ENCODE measurements at places on chromosomes 13 and 19.

GRCh38 chr19:460877-461720 lies at the start of gene SHC2:
Gene SHC2 (minus strand): TSS chr19:461033. CDS start chr19:460996, 37 bp downstream.
- no peak for DNase-seq

- no peak for DNase-seq
These were observed 65.2 kb downstream of the DACH1 start for GRCh38 chr13:71801781-71802180.

GRCh38 chr13:100983111-100983510 lies 308.5 kb upstream of the TMTC4 start:
- DNase-seq = no peak

DNA sequence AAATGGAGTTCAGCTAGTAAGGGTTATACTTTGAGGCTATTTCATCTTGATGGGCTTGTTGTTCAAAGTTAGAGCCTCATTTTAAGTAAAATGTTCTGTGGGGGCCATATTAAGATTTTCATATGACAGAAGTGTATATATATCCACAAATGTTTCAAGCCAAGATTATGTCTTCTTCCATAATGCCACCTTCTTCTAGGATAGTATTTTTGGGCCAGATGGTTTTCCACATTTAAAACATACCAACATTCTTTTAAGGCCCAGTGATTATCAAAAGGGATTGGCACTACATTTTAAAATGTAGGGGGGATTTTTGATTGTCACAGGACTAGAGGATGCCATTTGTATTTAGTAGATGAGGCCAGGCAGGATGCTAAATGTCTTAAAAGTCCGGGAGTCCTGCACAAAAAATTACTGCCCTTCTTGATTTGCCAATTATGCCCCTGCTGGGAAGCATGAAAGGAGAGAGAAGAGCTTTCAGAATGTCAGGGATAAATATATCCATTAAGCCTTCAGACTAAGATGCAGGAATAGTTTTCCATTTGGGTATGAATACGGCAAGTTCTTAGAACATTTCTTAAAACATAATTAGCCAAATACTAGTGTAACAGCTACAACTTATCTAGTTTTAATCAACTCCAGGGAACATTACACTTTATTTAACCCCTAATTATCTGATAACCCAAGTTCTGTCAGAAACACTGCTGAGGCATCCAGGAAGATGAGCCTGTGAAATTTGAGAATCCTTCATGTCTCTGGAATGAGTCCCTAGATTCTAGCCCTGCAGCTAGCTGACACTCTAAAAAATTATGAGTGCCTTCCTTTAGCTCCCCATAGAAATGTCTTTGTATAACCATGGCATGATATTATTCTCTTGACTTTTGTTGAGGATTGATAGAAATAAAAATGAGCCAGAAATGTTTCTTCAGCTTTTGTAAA lies 34.0 kb downstream of the ITM2B start:
- DNase-seq = no peak

DNA sequence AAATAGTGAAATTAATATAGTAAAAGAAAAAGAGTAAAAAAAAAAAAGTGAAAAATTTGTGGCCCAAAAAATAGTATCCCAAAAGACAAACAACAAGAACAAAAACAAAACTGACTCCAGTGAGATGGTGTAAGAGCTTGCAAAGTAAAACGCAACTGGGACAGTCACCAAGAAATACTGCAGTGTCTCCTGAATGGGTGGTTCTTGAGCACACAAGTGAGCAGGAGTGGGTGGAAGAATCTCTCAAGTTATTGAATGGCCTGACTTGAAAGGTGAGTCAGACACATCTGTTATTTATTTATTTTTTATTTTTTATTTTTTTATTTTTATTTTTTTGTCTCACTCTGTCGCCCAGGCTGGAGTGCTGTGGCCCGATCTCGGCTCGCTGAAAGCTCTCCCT lies 1.9 kb downstream of the ZNF493 start:
- DNase-seq = no peak

DNA sequence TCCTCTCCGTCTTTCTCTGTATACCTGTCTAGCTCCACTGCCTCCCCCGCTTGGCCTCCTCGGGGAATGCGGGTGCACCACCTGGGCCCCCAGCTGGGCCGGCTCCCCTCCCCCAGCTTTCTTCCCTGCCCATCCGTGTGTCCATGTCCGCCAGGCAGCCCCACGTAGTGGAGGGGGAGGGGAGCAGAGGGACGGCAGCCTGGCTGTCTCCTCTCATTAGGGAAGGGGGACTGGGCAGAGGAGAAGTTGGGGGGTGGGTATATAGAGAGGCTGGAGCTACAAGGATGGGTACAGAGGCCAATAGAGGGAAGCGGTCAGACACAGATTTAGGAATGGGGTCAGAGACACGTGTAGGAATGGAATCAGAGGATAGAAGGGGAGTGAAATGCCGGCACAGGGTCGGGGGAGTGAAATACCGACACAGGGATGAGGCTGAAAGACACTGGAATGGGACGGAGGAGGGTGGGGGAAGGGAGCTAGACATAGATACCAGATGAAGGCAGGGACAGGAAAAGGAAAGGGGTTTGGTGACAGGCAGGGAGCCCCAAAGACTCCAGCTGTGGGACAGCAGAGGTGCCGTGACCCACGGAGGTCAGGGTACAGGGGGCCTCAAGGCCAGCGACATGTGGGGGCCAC lies 2.8 kb downstream of the NECTIN2 start:
- DNase-seq = peak; percentile 47

- no peak for DNase-seq
These were observed 165.0 kb downstream of the FGF14 start for GRCh38 chr13:102236830-102237229.

GRCh38 chr13:34086281-34086680 lies 268.3 kb downstream of the RFC3 start:
- no peak for DNase-seq

GRCh38 chr19:48656840-48657474 lies 11.0 kb upstream of the CA11 start:
- DNase-seq = no peak

GRCh38 chr19:13082192-13083007 lies 20.3 kb downstream of the LYL1 start:
- no peak for DNase-seq

GRCh38 chr13:45393941-45394570 lies 24.1 kb downstream of the SLC25A30 start:
- no peak for DNase-seq

GRCh38 chr13:76503766-76504165 lies 382.4 kb downstream of the KCTD12 start:
- no peak for DNase-seq

DNA sequence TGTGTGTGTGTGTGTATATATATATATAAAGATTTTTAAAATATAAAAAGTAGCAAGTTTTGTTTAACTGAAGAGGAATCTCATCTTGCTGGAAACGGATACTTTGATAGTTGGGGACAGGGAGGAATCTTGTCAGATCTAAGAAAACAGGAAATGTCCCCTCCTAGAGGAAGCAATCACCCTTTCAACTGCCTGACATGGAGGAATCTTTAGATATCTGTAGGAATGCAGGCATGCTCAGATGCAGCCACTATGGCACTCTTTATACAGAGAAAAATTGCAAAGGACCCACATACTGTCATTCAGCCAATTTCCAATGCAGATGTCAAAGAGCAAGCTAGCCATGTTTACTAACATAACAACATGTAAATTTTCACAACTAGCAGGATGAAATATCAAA lies 38.8 kb downstream of the ZNF611 start:
- no peak for DNase-seq

- DNase-seq = no peak
These were observed 193.2 kb upstream of the UBL3 start for GRCh38 chr13:30043631-30043925.

GRCh38 chr19:15354566-15355296 lies 22.4 kb upstream of the BRD4 start:
- DNase-seq = no peak

DNA sequence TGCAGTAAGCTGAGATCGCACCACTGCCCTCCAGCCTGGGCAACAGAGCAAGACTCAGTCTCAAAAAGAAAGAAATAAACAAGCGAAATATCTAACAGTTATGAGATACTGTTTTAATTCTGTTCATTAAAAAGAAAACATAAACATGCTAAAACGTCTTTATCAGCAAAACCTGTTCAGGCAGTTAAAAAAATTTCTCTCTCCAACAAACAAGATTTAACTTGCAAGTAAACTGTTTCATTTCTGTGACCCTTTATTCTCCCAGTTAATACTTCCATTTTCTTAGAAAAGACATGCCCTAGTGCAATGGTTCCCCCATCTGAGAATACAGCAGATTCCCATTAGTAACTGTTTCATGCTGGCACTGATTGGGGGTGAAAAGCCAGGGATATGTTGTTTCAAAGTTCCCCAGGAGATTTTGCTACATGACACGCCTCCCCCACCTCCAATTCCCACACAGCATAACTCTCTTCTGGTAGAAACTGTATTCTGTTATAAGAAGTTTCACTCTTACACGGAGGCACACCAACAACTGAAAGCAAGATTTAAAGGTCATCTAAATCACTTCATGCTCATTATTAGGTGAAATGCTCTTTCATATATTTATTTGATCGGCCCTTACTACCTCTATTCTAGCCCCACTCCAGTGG lies 24.4 kb downstream of the ELF1 start:
- DNase-seq = no peak

GRCh38 chr13:20713751-20714150 lies 10.3 kb downstream of the IL17D start:
- no peak for DNase-seq

GRCh38 chr13:69461397-69461796 lies 646.2 kb upstream of the ATXN8OS start:
- no peak for DNase-seq

- no peak for DNase-seq
These were observed 176.0 kb upstream of the TSC22D1 start for GRCh38 chr13:44752164-44752563.

DNA sequence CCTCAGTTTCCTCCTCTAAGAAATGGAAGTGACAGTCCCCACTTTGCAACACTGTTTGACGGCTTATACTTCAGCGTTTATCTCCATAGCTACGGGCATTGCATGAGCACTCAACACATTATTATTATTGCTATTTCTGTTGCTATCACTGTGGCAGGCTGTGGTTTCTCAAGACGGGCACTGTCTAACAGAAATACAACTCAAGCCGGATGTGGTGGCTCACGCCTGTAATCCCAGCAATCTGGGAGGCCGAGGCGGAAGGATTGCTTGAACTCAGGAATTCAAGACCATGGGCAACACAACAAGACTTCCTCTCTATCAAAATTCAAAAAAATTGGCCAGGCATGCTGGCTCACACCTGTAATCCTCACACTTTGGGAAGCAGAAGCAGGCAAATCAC lies 4.9 kb upstream of the ZSWIM4 start:
- DNase-seq = no peak

- no peak for DNase-seq
These were observed 35.7 kb downstream of the RYR1 start for GRCh38 chr19:38469151-38469550.

DNA sequence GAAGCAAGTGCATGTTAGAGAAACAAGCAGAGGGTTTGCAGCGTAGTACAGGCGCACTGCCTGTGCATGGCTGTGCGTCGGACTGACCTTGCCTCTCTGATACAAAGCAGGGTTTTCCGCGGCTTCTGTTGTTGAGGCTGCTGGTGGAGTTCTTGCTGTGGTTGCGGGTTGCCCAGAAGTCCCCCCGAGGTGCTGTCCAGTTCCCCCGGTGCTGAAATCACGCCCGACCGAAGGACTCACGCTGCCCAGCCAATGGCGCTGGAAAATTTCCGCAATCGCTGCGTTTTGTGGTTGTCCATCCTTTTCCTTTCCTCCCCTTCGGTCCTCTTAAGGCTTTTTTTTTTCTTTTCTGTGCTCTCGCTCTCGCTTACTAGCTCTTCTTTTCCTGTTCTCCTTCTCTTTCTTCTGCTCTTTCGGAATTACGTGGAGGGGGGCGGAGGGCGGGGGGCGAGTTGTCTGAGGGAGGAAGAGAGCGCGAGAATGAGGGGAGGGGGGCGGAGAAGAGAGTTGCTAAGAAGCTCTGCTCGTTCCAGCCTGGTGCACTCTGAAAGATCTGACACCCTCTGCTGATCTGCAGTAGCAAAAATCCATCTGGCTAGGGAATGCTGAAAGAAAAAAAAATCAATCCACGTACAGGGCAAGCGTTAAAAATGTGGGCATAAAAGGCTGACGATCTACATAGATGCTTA lies at the start of gene SLITRK1:
SLITRK1 (minus strand) TSS at position 558 of the 689 bp plus-strand sequence. CDS start 967 bp downstream, outside the sequence.
- peak; percentile 71 for DNase-seq

- DNase-seq = no peak
These were observed 3.4 kb upstream of the DOT1L start for GRCh38 chr19:2160379-2160778.

DNA sequence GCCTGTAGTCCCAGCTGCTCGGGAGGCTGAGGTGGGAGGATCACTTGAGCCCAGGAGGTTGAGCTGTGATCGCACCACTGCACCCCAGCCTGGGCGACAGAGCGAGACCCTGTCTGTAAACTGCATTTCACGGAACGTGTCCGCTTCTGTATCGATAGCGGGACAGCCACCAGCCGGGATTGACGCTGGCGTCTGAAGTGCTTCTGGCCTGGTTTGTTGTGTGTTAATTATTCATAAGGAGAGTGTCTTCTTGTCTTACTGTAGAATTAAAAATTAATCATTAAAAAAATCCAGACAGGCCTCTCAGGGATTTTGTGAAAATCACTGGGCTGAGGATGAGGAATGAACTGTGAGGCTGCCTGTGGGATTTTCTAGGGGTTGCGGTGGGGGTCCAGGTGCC lies 16.2 kb upstream of the MISP start:
- DNase-seq = no peak

- no peak for DNase-seq
These were observed 6.0 kb upstream of the CCNP start for GRCh38 chr19:40232479-40232878.

DNA sequence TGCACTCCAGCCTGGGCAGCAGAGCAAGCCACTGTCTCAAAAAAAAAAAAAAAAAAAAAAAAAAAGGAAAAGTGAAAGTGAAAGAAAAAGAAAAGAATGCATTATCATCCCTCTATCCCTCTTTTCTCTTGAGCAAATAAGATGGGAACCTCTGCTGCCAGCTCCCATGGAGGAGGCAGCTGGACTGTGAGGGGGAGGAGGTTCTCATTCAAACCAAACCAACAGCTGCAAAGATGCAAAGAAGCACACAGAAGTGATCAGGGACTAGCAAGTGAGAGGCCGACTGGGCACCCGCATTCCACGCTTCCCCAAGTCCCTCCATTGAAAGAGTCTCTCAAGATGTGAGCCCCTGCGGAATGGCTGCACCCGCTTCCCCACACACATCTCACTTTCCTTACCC lies 63.5 kb downstream of the TSHZ3 start:
- DNase-seq = no peak

DNA sequence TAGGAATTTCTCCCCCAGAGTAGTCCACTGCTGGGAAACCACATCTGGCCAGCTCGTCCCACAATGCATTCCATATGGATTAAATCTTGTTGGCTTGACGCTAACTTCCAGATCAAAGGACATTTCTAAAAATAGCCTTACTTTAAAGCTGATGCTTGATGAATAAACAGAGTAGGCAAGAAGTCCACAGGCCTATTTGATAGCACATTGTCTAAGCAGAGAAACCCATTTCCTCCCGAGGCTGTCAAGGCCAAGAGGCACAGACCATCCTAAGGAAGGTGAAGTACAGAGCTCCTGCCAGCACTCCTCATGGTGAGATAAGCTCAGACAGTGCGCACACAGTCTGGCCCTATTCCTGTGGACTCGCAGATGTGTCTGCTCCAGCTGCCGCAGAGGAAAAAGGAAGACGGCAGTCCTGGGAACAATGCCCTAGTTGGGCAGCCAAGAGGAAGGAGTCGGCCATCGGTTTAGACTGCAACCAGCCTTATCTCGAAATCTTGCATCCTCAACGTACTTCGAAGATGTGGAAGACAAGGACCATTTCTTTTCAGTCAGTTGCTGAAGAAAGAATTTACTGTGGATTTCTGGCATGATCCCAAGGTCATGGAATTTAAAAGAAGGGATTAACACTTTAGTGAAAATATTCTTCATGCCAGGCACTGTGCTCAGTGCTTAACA lies 156.8 kb downstream of the RGCC start:
- no peak for DNase-seq

- DNase-seq = no peak
These were observed 41.0 kb downstream of the MLLT1 start for GRCh38 chr19:6238643-6239281.

Measured in right renal cortex interstitium (tissue), 3 donors.